ENCODE measurements at places on chromosomes 13 and 19.

DNA sequence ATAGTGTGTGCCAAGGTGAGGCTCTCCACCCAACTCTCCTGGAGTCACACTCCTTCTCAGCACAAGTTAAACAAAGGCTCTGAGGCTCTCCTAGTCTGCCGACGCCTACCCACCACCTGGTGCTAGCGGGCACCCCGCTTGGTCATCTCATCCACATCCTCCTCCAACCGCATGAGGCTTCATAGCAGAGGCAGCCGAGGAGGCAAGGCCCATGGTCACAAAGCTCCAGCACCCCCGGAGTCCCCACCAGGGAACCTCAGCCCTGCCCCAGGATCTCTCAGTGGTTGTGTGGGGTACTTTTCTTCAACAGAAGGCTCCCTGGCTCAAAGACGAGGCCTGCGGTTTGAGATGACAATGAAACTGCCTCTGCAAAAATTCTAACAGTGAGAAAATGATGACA is 43.0 kb downstream of the STK24 start:
- no peak for DNase-seq

DNA sequence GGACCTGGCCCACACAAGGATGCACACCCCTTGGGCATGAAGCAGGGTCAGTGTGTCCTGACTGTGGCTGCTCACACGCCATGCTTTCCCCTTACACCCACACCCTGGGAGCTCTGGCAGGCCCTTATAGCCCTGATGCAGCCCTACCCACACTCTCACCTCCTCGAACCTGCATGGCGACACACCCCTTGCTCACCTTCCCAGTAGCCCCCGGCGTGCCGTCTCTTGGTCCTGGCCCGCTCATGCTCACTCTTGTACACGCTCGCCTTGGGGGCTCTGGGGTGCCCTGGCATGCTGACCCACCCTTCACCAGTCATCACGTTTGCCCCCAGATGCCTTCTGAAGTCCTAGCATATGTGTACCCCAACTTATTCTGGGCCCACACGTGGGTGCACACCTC is 56.1 kb downstream of the MAP4K1 start:
- no peak for DNase-seq

DNA sequence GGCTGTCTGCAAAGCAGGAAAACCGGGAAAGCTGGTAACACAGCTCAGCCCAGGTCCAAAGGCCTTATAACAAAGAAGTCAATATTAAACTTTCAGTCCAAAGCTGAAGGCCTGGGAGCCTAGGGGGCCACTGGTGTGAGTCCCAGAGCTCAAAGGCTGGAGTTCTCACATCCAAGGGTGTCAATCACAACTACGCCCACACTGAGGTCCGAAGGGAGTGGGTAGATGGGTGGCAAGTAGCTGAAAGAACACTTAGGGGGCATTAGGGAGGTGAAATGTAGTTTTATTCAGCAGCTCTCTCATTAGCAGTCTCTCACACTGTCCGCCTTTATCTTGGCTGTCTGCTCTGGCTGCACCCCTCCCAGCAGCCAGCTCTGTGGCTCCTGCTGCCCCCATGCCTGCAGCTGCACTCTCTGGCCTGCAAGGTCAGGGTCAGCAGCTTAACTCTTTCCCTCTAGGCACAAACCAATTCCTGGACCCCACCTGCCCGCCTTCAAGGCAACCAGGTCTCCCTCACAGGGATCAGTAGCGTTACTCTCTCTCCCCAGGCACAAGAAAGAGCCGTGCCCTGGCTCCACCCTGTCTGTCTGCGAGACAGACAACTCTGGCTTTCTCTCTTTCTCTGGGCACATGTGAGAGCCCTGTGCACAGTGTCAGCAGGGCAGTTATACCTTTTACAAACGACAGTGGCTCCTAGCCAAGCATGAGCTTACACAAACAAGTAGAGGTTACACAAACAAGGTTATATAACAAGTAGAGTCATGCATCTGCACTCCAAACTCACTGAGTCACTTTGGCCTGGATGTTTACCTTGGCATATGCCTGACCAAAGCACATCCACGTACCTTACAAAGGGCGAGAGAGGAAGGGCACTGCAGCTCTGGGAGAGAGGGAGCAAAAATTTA is 249.4 kb upstream of the PCDH20 start:
- no peak for DNase-seq

- no peak for DNase-seq
These were observed 1.2 kb downstream of the PTPRS start for GRCh38 chr19:5339198-5339949.

DNA sequence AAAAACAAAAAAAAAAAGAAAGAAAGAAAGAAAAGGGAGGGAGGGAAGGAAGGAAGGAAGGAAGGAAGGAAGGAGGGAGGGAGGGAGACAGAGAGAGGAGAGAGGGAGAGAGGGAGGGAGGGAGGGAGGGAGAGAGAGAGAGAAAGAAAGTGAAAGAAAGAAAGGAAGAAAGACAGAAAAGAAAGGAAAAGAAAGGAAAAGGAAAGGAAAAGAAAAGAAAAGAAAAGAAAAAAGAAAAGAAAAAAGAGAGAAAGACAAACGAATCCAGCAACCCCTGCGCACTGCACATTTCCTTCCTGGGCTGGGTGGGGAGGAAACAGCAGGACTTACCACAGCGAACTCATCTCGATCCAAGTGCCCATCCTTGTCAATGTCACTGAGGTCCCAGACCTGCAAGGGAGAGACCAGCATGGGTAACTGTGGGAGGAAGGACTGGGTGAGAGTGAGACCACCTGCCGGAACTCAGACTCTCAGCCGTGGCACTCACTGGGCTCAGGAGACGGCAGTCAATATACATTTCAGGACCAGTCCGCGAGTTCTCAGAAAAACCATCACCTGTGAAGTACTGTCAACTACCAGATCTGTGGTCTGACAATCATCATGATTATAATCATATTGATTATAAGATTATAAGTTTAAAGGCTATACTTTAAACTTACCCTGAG is 43.3 kb downstream of the EPS15L1 start:
- DNase-seq, result no peak

GRCh38 chr19:37999309-38000213 is 92.6 kb downstream of the SIPA1L3 start:
- DNase-seq, result no peak

DNA sequence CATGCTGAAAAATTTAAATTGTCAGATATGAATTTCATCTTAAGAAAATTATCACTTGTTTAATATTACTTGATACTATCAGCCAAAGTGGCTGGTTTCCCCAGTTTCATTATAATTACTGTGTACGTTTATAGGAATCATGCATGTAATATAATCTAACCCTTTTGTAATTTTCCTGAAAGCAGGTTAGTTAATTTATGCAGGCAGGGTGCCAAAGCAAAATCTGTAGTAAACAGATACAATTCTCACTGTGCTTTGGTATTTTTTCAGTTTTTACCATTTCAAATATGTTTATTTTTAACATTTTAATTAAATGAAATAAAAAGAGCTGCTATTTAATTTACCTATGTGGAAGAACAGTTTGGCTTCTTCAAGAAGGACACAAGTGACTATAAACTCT is 1227.5 kb upstream of the MIR17HG start:
- DNase-seq, result no peak

DNA sequence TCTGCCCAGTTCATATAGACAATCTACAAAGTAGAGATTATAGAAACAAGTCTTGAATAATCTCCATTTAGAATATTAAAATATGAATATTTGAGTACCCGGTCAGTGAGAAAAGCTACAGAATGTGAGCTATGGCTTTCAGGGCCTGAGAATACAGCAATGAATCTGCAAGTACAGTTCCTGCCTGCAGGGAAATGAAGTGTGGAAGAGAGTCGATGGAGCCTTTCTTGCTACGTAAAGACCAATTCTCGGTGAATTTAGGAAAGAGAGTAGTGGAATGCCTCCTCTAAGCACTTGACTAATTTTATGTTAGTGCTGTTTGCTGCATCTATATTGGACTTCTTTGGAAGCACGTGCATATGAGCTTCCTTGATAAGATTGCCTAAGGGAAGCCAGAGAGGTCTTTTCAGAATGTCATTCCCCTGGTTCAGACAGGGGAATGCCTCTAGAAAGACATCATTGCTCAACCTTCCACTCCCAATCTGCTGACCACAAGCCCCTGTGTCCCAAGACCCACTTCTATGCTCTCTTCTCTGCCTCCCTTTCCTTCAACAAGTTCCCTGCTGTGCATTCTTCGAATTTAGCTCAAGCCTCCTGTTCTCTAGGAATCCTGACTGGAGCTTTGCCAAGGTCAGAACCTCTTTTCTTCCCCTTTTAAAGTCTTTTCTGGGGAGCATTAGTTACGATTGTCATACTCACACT is 41.9 kb downstream of the GPC6 start:
- no peak for DNase-seq

- DNase-seq, result no peak
These were observed 87.5 kb downstream of the ZMYM2 start for GRCh38 chr13:20045950-20046548.

DNA sequence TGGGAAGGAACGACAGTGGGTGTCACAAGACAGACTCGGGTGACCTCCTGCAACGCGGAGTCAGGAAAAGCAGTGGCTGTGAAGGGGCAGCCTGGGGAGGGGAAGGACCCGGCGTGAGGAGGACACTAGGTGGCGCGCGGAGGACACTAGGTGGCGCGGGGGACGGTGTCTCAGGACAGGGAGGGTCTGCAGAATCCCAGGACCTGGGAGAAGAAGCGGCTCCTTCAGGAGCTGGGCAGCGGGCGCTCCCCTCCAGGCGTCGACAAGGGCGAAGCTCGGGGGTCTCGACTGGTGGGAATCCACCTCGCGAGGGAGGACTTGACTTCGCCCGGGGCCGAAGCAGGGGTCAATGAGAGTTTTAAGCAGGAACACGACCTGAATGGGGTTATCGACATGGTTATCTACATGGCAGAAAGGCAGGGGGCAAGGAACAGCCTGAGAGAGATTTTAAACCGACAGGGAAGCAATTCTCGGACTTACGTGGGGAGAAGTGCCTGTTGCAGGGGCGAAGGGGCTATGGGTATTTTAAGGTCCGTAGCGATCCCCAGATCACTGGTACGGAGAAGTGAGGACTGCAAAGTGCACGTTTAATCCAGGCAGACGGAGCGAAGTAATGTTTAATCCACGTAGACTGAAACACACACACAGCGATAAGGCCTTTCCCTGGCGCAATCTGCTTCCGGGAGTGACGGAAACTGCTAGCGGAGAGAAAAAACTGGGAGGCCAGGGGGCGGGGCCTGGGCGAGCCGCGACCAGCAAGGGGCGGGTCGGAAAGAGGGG is at the start of gene ZNF616:
Gene ZNF616, minus strand, starts transcription at position 687 of the 780 bp plus-strand sequence. CDS start 9,426 bp downstream, outside the sequence.
- DNase-seq, result peak; percentile 99

DNA sequence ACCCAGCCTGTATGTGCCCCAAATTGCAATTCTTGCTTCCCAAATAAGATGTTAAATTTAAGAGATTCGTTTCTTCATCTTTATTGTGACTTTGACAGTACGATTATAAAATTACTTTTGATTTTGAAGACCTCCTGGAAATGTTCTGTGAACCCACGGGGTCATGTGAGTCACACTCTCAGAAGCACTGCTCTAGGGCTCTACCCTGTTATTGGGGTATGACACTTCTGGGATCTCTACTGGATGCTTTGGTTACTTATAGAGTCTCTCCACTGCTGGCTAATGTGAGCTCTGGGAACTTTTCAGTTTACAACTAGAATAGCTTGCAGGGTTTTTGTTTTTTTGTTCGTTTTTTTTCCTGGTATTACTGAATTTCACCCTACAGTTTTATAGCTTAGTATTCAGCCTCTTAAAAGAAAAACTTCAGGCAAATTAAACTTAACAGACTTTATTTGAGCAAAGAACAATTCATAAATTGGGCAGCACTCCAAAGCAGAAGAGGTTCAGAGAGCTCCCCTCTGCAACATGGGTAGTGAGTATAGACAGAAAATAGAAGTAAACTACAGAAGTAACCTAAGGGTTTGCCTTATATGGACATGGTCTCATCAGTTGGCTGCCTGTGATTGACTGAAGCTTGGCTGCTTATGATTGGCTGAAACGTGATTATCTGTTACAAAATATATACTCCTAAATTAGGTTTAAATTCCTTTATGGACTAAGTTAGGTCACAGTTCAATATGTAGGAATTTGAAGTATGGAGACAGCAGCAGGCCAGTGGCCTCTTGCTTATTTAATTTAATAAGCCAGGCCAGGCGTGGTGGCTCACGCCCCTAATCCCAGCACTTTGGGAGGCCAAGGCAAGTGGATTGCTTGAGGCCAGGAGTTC is 28.5 kb upstream of the PSPC1 start:
- no peak for DNase-seq

DNA sequence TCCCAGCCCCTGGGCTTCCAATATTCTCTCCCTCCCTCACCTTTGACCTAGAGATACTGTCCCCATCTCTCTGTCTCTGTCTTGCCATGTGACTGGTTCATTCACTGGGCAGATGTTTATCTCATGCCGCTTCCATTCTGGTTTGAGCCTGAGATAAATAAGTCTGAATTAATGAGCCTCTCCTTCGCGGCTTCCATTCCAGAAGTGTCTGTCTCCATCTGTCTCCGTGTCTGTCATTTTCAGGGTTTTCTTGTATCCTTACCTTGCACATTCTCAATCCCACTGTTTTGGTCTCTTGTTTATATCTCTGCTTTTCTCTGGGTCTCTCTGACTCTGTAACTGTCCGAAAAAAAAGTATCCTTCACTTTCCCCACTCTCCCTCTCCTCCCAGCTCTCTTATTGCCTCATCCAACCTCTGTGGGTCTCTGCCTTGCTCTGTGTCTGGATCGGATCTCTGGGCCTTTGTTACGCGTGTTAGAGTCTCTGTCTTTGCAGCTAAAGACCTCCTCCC is 4.3 kb downstream of the SPHK2 start:
- DNase-seq, result no peak

DNA sequence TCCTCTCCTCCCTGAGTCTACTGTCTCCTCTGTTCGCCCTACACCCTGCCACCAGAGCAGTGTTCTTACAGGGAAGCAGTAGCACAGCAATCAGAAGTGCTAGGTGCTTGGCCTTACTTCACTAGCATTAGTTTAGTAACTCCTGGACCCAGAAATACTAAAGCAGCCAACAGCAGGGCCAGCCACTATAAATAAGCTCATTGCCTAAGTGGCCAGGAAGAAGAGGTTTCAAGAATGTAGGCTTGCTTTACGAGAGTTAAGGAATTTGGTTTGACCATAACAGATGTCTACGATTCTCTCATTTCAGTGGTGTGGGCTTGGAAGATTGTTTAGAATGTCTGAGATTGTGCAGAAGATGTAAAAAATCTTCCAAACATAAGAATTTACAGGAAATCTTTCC is 103.3 kb downstream of the ZAR1L start:
- DNase-seq, result no peak

DNA sequence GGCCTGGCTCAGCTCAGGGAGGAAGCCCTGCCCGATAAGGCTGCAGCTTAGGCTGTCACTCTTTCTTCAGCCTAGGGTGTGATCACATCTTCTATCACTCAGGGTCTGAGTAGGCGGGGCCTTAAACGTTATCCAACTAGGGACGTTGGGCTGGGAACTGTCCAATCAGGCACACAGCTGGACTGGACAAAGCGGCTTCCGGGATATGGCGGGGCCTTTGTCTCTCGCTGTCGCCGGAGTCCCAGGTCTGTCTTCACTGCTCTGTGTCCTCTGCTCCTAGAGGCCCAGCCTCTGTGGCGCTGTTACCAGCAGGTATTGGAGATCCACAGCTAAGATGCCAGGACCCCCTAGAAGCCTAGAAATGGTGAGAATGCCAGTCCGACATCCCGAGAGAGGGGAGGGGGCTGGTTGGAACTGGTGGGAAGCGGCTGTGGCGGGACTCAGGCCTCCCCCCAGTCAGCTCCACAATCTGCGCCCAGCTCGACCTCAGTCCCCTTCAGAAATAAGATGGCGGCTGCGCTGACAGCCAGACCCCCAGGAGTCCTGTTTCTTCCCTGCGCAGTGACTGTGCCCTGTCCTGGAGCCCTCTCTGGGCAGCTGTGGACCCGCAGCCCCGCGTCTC is at the start of gene ZNF254:
Gene ZNF254, plus strand, starts transcription at position 214 of the 622 bp plus-strand sequence. Its CDS starts 121 bp downstream, at position 335.
- DNase-seq, result peak; percentile 94

Data from ureter (tissue), 1 donor.